Activated CD8-positive, alpha-beta memory T cell treated with anti-CD3 and anti-CD28 coated beads for 24 hours (primary cell): ENCODE measurements at places on chromosomes 5 and 9.
A peak's percentile ranks its signal among the peaks of the same experiment; 100 is the strongest.

DNA sequence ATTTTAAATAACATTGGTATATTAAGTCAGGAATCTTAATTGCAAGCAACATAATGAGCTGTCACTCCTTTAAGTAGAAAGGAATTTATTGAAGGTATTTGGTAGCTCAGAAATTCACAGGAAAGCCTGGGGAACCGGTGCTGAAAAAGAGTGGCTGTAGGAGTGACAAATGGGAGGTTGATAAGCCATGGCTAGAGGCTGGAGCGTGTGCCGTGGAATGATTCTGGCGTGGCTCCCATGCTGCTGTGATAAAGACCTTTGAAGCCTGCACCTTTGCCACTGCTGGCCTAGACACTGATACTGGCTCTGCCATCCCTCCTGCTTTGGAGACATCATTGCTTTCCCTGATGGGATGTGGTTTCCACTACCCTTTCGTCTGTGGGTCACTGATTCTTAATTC, 65.7 kb upstream of the ATG10 start:
- no peak for DNase-seq

- DNase-seq: no peak
Observed at GRCh38 chr5:168929656-168930055, 350.5 kb upstream of the PANK3 start.

DNA sequence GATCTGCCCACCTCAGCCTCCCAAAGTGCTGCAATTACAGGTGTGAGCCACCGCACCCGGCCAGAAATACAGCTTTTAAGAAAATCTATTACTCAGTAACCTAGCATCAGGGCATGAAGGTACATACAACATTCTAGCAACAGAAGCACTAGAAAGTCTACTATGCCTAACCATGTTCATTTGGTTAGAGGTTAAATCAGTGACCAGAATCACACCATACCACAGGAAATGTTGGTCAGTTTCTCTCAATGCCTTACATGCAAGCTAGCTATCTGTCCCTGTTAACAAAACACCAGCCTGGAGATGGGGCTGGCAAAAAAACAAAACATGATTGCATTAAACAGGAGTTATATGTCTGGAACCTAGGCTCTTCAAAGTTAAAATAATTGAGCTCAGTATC, 104.1 kb downstream of the STRBP start:
- DNase-seq: no peak

DNA sequence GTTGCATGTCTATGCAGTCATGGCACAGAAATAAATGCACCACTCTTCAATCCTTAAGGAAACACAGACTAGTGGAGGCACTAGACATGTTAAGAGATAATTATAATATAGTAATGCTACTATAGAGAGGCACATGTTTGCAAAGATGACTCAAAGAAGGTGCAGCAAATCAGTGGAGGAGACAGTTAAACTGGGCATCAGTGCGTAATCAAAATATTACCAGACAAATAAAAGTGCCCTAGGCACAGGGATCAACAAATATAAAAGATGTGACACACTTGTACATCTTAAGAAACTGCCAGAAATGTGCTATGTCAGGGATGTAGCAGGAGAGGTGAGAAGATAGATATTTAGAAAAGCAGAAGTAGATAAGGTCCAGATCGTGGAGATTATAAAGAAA, 642.1 kb downstream of the SLCO4C1 start:
- DNase-seq: no peak

GRCh38 chr9:4826417-4827166, 33.8 kb downstream of the RCL1 start:
- no peak for DNase-seq

GRCh38 chr9:97809666-97810344, 43.2 kb upstream of the FOXE1 start:
- no peak for DNase-seq

- no peak for DNase-seq
Observed at GRCh38 chr9:87108661-87109060, 161.4 kb upstream of the GAS1 start.

DNA sequence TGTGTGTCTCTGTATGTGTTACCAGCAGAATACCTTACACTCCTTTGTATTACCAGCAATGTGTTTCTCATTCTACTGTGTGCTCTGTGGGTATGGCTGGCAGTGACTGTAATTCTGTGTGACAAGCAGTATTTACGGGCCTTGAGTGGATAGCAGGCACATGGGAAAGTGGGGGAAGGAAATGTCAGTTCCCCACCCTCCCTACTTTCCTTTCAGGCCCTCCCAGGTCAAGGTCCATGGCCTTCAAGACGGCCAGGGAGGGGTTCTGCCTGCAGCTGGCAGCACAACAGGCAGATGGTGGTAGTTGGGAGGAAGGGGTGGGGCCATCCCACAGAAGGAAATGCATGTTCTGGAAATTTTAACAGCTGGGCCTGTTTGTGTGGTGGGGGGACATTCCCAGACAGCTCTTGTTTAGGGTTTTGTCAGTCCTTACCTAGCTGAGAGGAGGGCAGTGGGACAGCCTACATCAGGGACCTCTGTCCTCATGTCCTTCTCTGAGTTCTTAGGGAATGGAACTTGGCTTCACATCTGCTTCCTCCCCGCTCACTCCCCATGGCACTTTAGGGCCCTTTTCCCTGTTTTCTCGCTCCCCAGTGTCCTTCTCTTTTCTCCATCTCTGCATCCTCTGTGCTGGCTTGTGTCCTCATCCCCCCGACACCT, 14.6 kb upstream of the TNIP1 start:
- no peak for DNase-seq

DNA sequence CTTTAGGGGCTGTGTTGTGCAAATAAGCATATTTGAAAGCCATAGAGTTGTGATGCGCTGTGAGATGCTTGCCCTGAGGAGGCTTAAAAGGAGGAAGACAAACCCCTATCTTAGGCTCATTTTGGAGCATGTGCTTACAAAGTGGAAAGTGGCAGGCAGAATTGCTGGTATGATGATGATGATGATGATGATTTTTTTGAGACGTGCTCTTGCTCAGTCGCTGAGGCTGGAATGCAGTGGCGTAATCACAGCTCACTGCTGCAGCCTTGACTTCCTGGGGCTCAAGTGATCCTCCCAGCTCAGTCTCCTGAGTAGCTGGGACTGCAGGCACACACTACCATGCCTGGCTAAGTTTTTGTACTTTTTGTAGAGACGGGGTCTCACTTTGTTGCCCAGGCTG, 1.7 kb downstream of the CNOT8 start:
- DNase-seq: no peak

GRCh38 chr9:68999393-69000105, 14.4 kb downstream of the PRKACG start:
- DNase-seq: peak; percentile 71

DNA sequence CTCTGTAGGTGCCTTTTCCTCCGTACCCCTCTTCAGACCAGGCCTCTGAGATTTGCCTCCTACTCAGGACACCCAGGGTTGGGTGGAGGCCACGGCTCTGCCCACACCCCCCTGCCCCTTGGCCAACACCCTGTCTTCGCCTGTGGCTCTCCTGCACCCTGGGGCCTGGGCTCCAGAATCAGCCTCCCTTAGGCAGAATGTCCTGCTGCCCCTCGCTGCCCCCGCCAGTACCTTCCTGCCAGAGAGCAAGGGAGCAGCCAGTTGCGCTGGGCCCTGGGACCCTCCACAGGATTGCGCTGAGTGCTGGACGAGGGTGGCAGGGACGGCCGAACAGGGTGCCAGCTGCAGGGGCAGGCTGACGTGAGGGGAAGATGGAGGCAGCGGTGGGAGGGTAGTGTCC, 53.5 kb downstream of the COL5A1 start:
- no peak for DNase-seq

- DNase-seq: peak; percentile 94
Observed at GRCh38 chr5:188488-189481, 2.5 kb upstream of the LRRC14B start.

DNA sequence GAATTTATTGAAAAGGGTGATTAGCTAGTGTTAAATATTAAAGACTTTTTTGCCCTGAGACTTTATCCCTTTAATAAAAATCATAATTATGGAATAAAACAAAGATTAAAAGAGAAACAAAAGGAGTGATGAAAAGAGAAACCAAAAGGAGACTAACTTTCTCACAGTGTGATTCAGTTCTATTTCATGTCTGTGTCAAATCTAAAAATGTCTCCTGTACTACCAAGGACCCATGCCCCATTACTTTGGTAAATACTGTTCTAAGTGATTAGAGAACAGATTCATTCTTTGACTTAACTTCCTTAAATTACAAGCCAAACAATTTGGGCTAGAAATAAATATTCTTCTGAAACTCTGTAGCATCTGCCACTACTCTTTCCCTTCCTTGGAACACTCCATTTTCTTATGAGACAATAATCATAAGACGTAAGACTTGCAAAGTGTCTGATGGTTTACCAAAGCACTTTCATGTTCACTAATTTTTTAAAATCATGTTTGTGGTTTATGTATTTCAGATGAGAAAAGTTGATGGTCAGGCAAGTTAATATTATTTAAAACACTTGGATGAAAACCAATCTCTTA, 319.0 kb downstream of the EBF1 start:
- DNase-seq: no peak
